ENCODE measurements at places on chromosomes 5 and 9. TPM values are rescaled to one million over a fixed set of nuclear protein-coding genes. Genes with fewer than 3 reads are reported as not detected.

- peak; percentile 82 for DNase-seq
Measured at GRCh38 chr9:107488375-107489143, 1.0 kb downstream of the KLF4 start.

Gene AFAP1L1
- 55.2 TPM for total RNA-seq

DNA sequence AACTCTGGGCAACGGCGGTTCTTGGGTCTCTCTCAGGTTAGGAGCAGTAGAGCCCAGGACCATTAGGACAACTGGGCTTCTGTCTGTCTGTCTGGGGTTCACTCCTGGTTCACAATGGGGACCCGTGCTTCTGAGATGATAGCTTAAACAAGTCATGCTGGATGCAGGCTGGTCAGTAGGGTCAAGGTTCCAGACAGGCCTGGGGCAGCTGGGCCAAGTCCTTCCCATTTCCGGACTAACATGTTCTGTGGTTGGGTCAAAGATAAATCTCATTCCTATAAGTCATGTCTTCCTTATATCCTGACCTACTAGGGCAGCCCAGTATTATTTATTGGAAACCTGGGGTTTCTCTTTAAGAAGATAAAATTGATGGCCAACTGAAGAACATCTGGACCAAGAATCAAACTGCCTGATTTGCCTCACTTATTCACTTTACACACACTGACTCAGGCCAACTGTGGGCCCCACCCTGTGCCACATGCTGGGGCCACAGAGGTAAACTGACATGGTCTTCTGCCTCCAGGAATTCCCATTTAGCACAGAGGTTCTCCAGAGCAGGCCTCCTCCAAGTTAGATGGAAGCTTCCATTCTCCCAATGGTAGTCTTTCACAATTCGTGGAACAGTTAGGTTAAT is 8.3 kb downstream of the HDHD3 start:
- no peak for DNase-seq

GRCh38 chr5:98454904-98455303 is 318.6 kb upstream of the RGMB start:
- DNase-seq, result no peak

DNA sequence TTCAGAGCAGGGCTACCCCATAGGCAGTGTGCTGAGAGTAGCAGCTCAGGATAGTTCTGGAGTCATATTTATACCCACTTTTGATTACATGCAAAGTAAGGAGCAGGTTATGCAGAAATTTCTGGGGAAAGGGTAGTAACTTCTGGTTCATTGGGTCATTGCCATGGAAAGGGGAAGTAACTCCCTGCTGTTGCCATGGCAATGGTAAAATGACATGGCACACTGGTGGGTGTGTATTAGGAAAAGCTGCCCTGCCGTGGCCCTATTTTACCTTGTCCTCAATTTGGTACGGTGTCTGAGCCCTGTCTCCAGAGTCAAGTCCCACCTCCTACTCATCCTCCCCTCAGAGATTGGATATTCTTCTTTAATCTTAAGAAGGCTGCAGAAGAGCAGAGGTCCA is 526.7 kb upstream of the TYRP1 start:
- no peak for DNase-seq

Gene CAMK4
- 0.48 TPM for total RNA-seq

- no peak for DNase-seq
Measured at GRCh38 chr5:4188704-4189103, 593.1 kb downstream of the IRX1 start.

- no peak for DNase-seq
Measured at GRCh38 chr5:146419696-146420095, 27.4 kb upstream of the TCERG1 start.

DNA sequence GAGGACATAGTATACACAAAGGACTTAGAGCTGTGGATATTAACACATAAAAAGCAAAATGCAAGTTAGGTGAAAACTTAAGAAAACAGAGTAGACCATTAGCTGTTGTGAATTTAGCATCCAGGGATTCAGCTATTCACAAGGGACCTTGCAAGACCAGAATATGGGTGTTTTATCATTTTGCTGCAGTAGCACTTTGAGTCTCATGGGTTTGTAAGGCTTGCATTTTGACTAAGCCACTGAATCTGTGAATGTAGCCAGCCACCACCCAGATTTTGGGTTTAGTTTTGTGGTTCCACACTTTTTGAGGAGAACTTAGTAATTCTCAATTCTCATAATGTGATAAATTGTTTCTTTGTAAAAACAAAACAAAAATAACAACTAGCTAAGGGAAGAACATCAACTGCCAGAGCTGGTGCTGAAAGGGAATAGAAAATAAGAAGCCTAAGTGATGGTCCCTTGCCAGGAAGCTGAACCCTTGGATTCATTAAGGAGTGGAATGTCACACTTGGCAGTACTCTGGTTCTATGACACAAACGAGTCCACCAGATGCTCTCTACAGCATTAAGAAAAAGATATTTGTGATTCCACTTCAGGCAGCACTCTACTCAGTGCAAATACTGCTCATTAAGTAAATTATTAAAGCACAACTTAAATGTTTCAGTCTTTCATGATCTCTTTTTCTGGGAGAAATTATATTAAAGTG is 557.4 kb upstream of the ZNF462 start:
- DNase-seq, result no peak

GRCh38 chr5:121500310-121500709 is 351.4 kb upstream of the FTMT start:
- no peak for DNase-seq
